ENCODE measurements at places on chromosomes 5 and 9.

GRCh38 chr5:177546258-177546741 lies 8.1 kb downstream of the FAM193B start:
- H3K4me1 ChIP-seq, result no peaks in the 10 kb centered on the region
- H3K4me3 ChIP-seq, result no peak overlapping the region
- peaks cover 3% of the 10 kb centered on the region for H3K36me3 ChIP-seq
- DNase-seq, result no peak

DNA sequence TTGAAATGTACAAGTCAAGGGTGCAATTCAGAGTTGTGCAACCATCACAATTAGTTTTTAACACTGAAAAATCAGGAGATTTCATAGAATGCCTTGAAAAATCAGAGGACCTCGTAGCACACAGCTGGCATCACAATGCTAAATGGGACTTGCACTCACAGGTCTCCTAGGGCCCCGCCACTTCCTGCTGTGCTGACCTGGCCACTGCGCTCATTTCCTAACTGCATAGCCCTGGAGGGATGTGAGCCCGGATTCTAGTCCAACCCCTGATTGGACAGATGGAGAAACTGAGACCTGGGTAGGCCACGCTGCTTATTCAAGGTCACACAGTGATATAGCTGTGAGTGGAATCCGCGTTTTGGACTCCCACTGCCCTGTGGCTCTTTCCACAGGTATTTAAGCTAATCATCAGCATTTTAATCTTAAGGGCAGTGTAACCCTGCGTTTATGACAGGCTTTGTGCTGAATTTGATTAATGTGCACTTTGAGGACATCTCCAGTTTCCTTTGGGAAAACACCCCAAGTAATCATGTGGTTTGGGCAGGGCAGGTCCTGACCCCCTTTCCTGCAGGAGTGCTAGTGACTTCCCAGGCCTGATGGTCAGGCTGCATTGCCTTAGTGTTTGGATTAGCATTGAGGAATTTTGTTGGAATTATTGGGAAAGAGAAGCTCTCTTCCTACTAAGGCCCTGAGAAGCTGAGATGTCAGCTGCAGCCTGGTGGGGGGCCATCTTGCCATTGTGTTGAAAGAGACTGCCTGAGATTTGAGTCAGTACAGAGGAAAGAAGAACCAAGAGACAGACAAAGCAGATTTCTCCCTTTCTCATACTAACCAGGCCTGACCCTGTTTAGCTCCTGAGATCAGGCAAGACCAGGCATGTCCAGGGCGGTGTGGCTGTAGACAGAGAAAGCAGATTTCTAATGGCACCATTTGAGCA lies 36.2 kb downstream of the STC2 start:
- peaks cover 11% of the 10 kb centered on the region for H3K4me1 ChIP-seq
- H3K27me3 ChIP-seq, result peaks cover 3% of the 10 kb centered on the region
- H3K4me3 ChIP-seq, result no peak overlapping the region
- H3K27ac ChIP-seq, result no peak overlapping the region

DNA sequence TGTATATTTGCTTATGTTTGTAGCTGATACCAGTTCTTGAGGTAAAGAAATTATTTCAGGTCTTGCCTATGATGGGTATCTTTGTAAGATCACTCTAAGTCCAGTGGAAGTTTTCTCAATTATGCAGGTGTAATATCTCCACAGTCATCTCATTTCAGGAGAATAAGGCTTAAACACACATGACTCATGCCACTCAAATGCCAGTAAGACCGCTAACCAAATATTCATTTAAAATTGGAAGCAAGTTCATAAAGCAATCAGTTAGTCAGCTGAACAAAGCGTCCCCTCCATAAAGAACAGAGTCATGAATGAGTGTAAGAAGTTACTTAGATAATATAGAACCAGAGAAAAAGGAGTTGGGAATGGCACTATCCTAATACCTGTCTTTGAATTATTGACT lies 248.7 kb downstream of the LURAP1L start:
- H3K4me1 ChIP-seq, result no peaks in the 10 kb centered on the region
- no peaks in the 10 kb centered on the region for H3K27me3 ChIP-seq
- no peak overlapping the region for H3K27ac ChIP-seq

- no peaks in the 10 kb centered on the region for H3K27me3 ChIP-seq
- no peaks in the 10 kb centered on the region for H3K36me3 ChIP-seq
- no peak overlapping the region for H3K4me3 ChIP-seq
- DNase-seq, result no peak
- H3K27ac ChIP-seq, result no peak overlapping the region
Observed at GRCh38 chr5:60829490-60830266, 14.4 kb downstream of the ELOVL7 start.

GRCh38 chr9:212297-212696 lies 2.4 kb upstream of the DOCK8 start:
- no peaks in the 10 kb centered on the region for H3K27me3 ChIP-seq
- no peaks in the 10 kb centered on the region for H3K36me3 ChIP-seq
- no peak for DNase-seq
- no peak overlapping the region for H3K27ac ChIP-seq

DNA sequence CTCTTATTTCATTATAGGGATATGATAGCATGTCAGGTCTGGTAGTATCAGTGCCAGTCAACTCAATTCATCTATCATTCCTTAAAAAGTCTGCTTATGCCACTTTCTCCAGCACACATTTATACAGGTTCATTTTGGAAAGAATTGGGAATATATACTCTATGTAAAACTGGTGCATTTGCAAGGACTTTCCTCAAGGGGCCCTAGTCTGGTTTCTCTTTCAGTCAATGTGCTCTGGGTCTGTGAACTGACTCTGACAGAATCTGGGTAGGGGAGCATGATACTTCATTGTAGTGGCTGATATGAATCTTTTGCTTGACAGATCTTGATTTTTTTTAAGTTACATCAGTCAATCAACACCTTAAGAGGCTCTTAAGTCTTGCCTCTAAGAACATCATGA lies 313.9 kb downstream of the HTR1A start:
- no peak overlapping the region for H3K4me3 ChIP-seq
- H3K36me3 ChIP-seq, result no peaks in the 10 kb centered on the region
- no peaks in the 10 kb centered on the region for H3K27me3 ChIP-seq

DNA sequence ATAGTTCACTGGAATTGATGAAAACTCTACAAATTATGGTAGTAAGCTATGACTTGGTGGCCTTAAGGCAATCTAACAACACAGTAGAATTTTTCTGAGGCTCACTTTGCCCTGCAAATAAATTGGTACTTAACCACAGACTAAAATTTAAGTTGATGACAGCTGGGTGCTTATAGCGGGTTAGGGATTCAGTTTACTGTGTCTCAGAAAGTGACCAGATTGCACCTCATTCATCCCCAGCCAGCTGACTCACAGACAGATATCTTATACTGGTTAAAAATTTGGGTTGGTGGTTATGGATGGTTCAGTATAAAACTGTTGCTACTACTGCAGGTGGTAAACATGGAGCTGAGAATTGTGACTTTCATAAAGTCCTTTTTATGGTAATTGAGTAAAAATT lies 2.8 kb downstream of the CKS2 start:
- no peak overlapping the region for H3K4me3 ChIP-seq
- peaks cover 24% of the 10 kb centered on the region for H3K4me1 ChIP-seq
- no peaks in the 10 kb centered on the region for H3K27me3 ChIP-seq
- DNase-seq, result no peak

DNA sequence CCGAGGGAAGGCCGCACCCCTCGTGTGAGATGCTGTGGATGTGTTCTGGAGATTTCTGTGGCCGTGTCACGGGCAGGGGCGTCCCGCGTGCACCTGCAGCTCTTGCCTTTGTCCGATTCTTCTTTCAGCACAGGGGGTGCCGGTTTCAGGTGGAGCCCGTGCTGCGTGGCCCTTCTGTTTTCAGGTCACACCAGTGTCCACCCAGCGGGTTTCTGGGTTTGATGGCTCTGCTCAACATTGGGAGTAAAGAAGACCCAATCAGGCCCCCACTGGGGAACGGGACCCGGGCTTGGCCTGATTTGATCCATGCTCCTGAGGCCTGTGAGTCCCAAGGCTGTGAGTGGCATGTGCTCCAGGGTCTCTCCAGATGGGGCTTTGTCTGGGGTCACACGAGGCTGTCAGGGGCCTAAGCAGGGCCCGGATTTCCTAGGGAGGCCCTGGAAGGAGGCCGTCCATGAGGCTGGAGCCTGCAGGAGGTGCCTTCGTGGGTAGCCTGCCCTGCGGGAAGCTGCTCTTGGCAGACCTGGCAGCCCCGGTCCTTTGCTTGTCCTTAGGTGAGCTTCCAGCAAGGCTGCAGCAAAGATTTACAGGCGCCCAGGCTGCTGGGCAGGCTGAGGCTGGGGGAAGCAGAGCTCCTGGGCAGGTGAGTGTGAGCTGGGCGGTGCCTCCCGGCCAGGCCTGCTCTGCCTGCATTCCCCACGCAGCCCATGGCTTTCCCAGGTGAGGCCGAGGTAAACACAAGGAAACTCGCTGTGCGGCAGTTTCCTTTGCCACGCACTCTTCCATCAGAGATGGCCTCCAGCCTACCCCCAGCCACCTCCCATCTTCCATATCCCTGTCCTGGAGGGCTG lies 12.8 kb downstream of the MRPL36 start:
- no peak overlapping the region for H3K4me3 ChIP-seq
- H3K4me1 ChIP-seq, result peaks cover 14% of the 10 kb centered on the region
- DNase-seq, result no peak
- no peaks in the 10 kb centered on the region for H3K27me3 ChIP-seq
